ENCODE measurements at places on chromosomes 2 and 18. TPM values are rescaled to one million over a fixed set of nuclear protein-coding genes. Genes with fewer than 3 reads are reported as not detected.

Gene C2orf66
- 0.19 TPM for total RNA-seq

Gene PCARE
- total RNA-seq: not detected

Gene FECH
- 16.5 TPM for total RNA-seq

- DNase-seq: no peak
Observed at GRCh38 chr2:98122524-98122923, 35.6 kb downstream of the VWA3B start.

DNA sequence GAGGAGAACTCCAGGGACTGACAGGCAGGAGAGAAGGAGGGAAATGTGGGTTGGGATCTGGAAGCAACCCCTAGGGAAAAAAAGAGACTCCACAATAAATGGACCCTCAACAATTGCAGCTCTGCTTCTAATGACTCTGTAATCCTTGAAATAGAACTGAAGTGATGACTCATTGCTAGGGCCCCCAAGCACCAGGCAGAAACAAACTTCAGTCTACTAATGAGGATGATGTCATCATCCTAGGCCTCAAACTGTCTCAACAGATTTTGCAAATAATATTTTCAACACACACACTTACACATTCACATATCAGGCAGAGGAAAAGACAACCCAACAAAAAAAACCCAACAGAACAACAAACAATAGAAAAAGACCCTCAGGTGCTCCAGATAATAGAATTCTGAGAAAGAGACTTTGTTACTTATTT, 143.3 kb downstream of the HDAC4 start:
- no peak for DNase-seq

- DNase-seq: no peak
Observed at GRCh38 chr18:3910512-3910911, 460.5 kb downstream of the TGIF1 start.

- no peak for DNase-seq
Observed at GRCh38 chr18:76370201-76370600, 124.8 kb downstream of the ZNF516 start.

Gene SCG2
- total RNA-seq: 4.1 TPM

DNA sequence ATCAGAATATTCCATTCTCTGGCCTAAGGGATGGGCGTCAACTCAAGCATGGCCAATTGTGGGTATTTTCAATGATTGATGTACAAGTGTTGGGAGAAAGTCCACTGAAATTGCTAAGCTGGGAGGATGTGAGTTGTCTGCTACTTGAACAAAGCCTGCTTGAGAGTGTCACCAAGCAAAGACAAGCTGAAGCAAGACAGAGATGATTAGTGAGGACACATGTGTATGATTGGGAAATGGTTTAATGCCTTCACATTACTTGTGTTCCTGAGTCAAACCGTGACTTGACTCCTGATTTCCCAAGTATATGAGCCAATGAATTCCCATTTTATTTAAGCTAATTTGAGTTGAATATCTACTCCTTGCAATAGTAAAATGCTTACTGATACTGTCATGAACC, 23.7 kb upstream of the NRP2 start:
- DNase-seq: no peak

Gene AMER3
- 0.27 TPM for total RNA-seq

Gene CNGA3
- total RNA-seq: 0.20 TPM

Data from colonic mucosa (tissue), 4 donors.